ENCODE measurements at places on chromosomes 5 and 9.

GRCh38 chr9:103839197-103839596, 254.9 kb upstream of the SMC2 start:
- no peak for DNase-seq

GRCh38 chr5:7960142-7960541, 91.2 kb downstream of the MTRR start:
- no peak for DNase-seq

GRCh38 chr9:127633216-127633862, 21.3 kb downstream of the STXBP1 start:
- DNase-seq: no peak

DNA sequence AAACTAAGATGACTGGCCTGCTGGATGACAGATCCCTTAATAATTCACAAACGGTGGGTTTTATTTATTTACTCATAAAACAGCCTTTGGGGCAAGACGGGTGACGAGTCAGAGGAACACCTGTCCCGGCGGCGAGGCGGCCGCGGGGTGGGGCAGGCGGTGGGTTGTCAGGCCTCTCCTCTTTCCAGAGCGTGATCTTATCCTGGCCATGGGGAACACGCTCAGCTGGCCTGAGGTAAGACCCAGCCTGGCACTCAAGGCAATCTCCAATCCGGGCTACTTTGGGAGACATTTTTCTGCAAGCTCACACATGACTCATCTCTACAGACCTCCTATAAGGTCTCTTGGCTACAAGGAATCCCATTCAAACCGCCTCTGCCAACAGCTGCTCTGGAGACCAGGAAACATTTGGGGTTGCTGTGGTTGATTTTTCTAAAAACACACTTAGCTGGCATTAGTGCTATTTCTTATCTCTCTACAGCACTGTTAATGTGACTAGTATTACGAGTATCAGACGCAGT, 6.3 kb downstream of the RAPGEF1 start:
- no peak for DNase-seq

DNA sequence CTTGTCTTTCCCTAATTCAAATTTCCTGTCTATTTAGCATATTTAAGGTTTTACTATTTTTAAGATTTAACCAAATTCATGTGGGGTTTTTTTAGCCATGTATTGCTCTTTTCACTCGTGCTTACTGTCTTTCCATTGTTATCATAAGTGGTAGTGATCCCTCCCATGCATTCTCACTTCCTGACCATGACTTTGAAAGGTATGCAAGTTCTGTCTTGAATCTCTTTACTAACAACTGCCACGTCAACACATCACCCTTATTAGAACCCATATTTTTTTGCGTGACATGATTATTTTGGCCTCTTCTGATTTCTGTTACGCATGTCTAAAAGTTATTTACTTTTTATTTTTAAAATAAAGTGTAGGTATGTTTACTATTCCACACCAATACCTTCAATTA, 94.7 kb upstream of the CDH6 start:
- no peak for DNase-seq
